ENCODE measurements at places on chromosomes 2 and 18.

DNA sequence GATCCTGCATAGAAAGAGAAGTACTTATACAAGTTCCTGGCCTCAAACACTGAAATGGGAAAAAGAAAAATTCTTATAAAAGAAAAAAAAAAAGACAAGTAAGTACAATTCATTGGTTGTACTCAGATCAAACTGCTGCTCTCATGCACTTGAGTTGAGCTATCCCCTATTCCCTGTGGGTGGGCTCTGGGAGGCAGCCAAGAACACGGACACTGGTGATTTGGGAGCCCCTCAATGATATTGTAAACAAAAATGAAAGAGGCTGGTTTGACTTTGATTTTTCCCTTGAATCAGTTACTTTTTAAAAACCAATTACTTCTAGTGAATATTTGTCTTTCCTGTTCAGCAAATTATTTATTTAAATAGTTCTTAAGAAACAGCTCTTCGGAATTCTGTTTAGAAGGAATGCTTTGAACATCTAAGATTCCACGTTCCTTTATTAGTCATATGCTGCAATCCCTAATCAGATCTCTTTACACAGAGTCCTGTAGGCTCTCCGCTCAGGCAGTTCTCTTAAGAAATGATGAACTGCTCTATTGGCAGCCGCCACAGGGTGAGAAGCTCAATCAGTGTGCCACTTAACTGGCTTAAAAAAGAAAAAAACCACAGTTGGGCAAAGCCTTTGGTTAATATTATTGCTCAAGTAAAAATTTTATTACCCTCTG, 225.1 kb downstream of the TMEM182 start:
- DNase-seq: no peak

GRCh38 chr18:61943175-61943964, 50.6 kb upstream of the RNF152 start:
- DNase-seq: no peak

DNA sequence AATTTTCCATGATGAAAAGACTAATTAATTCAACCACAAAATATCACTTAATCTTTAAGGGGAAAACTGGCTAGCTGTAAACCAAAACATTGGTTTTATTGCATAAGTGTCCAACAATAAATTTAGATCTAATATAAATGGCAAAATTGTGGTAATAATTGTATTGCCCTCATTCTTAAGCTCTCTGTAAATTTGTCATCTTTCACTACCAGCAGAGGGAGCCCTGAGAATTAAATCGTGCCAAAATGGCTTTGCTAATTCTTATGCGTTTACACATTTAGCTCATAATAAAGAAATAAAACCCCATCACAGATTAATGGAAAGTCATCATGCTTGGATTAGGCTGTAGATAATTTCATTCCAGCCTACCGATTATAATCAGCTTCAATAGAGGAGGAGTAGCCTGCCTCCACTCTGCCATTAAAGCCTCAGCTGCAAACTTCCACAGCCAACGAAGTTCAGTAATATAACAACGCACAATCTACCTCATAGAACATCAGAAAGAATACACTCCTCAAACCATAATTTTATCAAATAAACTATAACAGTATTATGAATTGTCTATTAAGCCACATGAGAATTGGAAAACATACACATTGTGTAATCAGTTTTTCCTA, 70.0 kb upstream of the ATP5MC3 start:
- no peak for DNase-seq

DNA sequence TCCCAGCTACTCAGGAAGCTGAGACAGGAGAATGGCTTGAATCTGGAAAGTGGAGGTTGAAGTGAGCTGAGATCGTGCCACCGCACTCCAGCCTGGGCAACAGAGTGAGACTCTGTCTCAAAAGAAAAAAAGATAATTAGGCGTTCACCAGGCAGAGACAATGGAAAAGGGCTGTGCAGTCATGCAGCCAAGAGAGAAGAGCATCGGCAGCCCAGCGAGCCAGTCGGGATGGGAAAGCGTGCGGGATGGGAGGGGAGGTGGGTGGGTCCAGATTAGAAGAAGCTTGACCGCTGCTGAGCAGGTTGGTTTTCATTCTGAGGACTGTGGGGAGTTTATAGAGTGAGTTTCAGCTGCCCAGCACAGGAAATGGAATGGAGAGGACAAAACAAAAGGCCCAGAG, 15.0 kb upstream of the CYS1 start:
- no peak for DNase-seq

DNA sequence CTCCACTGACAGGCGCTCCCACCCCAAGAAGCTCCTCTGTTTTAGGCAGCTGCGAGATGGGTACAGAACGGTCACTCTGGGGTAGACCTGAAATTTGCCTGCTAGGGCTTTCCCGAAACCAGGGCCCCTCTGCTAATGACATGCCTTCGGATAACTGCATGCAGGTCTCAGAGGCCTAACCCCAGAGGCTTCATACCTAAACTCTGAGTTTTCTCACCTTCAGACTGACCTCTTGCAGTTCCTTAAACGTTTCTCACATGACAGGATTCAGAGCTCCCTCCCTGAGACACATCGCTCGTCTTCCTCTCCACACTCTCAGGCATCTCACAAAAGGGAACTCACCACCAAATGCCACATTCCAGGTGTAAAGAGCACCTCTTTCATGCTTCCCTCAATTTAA, 11.3 kb upstream of the KLHL29 start:
- no peak for DNase-seq

DNA sequence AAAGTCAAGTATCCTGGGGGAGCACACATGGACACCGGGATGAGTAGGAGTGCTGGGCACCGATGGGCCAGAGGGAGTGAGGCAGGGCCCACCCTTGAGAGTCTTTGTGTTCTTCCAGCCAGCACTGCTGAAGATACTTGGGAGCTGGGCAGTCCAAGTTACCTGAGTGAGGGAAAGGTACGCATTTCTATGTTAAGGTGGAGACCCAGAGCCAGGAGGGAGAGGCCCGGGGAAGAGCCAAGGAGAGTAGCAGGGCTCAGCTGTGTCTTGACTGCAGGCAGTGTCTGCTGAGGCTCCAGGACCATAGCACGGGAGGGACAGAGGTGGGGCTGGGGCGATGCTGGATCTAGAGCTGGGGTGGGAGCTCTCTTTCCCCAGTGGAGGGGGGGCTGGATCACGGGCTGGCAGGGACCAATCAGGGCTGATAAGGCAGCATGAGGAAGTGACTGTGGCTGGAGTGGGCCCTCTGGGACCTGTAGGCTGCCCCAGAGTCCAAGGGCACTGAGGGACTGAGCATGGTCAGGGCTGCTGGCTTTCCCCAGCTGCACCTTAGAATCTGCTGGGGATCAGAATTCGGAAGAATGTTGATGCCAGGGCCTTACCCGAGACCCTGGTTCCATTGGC, 289.2 kb downstream of the PHLPP1 start:
- DNase-seq: no peak

DNA sequence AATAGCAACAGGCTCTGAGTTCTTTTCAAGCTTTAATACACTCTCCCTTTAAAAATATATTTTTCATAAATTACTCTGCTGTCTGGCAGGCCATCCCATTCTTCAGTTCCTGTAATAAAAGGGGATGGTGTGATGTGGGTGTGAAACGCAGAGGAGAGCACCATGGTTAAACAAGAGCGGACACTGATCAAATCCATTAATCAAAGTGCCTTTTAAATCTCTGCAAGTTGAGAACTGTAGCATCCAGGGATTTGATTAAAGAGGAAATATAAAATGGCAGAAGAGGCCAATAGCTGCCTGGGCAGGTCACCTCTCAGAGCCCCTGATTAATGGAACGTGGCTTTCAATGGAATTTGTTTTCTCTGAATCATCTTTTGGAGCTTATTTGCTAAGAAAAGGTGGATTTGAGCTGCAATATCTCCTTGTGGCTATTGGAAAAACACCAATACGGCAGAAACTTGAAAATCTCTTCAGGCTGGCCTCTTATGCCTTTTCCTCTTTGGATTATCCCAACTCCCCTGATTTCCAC, 96.9 kb downstream of the ACTR3 start:
- no peak for DNase-seq

GRCh38 chr2:72892506-72893173, 5.4 kb downstream of the SPR start:
- no peak for DNase-seq

DNA sequence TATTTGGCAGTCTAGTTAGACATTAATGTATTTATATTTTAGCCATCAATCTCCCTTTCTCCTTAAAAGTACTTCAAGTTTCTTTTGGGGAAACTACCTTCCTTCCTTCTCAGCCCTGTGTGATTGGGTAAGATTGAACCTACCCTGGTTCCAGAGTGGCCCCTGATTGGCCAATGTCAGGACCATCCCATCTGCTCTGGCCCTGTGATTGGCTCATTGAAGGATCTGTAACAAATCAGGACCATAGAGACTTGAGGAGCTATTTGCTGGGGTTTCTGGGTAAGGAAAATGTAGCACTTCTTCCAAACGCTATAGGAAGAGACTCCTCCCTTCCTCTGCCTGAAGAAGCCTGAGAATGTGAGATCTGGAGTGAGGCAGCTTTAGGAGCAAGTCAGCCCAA, 59.3 kb downstream of the AQP4 start:
- DNase-seq: no peak
